ENCODE measurements at places on chromosomes 2 and 18. TPM values are rescaled to one million over a fixed set of nuclear protein-coding genes. Genes with fewer than 3 reads are reported as not detected.

The VIT gene
- 0.15 TPM for polyA plus RNA-seq

GRCh38 chr2:26299471-26300101 is 46.4 kb upstream of the SELENOI start:
- peak; percentile 92 for DNase-seq

The WNT10A gene
- polyA plus RNA-seq = 1.1 TPM

DNA sequence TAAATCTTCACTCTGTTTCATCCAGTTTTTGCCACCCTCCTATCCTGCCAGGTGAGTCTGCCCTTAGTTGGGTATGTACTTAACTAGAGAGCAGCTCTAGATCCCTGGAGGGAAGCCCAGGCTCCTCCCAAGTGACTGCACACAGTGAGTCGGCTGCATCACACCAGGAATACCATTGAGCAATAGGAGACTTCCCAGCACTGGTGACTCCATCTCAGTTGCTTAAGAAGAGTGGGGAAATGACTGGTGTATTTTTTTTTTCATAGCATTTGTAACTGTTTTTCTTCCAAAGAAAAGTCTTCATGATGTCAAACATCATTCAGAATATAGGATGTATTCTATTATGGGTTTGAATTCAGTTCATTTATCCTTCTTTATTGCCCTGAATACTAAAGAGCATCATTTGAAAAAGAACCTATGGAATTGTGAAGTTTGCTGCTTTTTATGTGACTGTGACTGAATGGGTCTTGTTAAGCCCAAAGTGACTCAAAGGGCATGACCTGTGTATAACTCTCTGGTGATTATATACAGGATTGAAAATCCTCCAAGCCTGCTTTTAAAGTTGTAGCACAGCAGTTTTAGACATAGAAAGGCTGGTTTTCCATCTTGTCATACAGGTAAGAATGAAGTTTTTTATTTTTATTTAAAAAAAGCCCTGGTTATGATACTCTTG is 84.3 kb downstream of the MAP3K20 start:
- no peak for DNase-seq

DNA sequence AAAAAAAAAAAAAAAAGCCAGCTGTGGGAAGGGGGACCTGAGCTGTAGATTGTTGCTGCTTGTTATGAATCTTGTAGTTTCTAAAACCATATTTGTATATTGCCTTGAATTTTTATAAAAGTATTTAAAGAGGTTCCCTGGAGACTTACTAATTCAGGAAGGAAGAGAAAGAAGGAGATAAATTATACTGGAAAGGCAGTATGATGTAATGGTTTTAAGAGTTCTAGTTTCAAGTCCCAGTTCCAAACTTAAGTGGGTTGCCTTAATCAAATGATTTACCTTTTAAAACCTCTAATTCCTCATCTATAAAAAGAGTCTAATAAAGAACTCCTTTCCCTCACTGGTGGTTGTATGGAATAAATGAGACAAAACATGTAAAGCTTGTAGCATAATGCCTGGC is 62.2 kb downstream of the PTRHD1 start:
- DNase-seq = no peak

GRCh38 chr18:34631093-34631966 is 78.8 kb upstream of the DTNA start:
- DNase-seq = no peak

DNA sequence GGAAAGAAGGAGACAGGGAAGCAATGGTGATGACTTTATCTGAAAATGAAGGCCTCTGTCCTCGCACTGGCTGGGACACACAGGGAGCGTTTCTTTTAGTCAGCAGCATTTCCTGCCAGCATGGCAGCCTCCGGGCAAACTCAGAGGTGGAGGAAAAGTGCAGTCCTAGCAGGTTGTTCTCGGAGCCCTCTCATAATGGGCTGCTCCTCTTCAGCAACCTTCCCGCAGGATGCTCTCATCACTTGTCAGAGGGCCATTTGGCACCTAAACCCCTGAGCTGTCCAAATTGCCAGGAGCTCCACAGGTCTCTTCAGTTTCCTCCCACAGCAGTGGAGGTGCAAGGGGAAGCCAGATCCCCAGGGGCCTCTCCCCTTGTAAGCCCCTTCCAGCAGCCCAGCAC is 6.2 kb downstream of the STK39 start:
- DNase-seq = no peak

DNA sequence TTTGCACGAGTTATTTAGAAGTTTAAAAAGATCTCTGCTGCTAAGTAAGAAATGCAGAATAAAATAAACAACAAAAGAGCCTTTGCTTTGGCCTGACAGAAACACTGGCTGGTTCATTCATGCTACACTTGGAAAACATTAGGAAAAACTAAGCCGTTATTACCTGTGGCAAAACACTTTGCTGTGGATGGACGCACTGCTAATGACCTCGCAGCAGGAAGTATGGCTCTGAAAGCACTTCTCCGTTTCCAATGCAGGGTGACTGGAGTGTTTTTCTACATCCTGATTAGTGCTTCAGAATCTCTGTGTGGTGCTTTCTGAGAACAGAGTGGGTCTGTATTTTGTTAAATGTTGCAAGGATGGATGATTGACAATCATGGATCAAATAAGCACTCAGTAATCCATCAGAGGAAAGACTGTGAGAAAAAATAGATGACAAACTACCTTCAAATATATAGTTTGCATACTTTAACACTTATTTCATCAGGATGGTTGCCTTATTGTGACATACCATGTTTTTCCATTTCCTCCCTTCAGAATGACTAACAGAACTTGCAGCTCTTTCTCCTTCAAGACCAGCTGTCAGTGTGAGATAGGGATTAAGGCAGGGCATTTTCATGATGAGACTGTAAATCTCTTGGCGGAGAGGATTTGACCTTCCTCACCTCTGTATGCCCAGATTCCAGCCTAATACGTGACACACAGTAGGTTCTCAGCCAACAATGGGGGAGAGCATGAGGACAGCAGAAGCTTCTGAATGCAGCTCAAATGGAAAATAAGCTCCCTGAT is 38.0 kb downstream of the LINC00305 start:
- DNase-seq = no peak

The IL36RN gene
- polyA plus RNA-seq = not detected

- no peak for DNase-seq
These were observed 57.9 kb downstream of the SPIRE1 start for GRCh38 chr18:12599966-12600365.

DNA sequence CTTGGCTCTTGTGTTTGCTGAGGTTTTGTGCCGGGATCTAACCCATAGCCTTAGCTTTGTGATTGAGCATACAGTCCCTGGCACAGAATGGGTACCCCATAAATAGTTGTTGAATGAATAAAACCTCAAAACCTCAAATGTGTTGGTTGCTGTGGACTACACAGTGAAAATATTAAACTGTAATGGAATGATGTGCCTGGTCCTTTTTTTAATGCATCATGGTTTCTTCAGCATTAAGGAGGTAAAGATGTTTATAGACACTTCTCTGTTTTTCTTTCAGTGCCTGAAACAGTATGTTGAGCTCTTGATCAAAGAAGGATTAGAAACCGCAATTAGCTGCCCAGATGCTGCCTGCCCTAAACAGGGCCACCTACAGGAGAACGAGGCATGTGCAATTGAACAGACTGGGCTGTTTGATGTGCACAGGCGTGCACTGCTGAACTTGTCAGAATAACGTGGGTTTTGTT is 97.0 kb downstream of the RNF144A start:
- DNase-seq = no peak

GRCh38 chr2:231422056-231422455 is 26.5 kb downstream of the B3GNT7 start:
- DNase-seq = no peak

The CEP192 gene
- polyA plus RNA-seq = 4.9 TPM

DNA sequence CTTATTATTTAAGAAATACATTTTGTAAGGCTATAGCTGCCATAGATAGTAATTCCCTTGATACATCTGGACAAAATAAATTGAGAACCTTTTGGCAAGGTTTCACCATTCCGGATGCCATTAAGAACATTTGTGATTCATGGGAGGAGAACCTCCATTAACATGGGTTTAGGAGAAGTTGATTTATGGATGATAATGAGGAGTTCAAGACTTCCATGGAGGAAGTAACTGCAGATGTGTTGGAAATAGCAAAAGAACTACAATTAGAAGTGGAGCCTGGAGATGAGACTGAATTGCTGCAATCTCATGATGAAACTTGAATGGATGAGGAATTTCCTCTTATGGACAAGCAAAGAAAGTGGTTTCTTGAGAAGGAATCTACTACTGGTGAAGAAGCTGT is 17.3 kb downstream of the PHLPP1 start:
- no peak for DNase-seq

DNA sequence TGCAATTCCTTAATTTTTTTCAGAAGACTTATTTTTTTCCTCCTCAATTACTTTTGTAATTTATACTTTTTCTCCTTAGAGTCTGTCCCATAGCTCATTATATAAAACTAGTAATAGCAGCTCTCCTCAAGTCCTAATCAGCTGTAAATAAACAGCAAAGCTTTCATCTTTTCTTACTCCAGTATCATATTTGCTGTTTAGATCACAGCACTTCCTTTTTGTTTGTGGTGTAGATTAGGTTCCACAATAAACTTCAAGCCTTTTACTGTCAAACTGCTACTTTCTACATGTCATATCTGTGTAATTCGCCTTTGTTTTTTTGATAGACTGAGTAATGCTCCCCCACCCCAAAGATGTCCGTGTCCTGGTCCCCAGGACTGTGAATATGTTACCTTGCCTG is 25.5 kb downstream of the GCG start:
- no peak for DNase-seq

- DNase-seq = peak; percentile 76
These were observed 36.8 kb downstream of the KCTD1 start for GRCh38 chr18:26511339-26512071.

DNA sequence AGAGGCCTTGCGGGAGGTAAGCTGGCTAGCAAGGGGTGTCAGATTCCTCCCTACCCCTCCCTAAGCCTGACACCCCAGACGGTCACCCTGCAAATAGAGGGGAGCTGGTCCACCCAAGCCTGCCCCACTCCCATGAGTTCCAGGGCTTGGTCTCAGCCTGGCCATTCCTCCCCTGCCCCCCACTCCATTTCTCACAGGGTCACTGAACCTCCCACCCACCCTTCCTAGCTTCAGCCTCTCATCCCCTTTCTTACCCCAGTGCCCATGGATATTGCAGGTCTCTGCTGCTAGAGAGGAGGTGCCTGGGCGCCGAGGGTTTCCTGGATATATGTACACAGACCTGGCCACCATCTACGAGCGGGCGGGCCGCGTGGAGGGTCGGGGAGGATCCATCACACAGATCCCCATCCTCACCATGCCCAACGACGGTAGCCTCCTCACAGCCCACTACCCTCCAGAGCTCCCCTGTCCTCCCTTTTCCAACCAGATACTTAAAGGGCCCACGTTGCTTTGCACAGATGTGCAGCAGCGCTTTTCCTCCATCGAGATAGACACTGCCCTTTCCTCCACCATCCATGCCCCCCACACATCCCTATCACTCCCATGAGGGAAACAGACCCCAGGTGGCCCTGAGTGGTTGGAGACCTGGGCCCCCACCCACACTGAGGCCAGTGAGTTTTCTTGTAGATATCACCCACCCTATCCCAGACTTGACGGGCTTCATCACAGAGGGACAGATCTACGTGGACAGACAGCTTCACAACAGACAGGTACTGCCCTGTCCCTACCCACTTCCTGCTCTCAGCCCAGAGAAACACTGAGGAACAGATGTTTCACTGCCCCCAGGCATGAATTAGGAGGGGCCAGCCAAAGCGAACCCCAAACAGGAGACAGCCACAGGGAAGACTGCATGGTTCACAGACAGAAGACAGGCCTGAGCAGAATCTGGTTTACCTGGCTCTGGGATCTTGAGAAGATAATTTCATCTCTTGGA is 15.2 kb upstream of the ANKRD53 start:
- no peak for DNase-seq

The ZNF804A gene
- 1.2 TPM for polyA plus RNA-seq

DNA sequence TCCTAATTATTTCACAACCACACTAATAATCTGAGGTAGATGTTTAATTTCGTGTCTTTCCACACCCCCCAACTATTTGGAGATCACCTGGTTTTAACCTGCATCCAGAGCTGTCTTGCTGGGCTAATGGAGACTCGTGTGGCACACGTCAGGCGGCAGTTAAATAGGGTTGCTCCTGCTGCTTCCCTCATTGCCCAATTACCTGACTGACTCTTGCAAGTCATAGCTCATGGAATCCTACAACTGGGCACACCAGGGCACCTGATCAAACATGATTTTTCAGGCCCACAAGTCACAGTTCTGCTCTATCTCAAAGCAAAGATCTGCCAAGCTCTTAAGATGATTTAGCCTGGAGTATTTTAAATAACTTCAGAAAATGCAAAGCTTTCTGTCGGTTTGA is 1430.4 kb upstream of the ACVR2A start:
- no peak for DNase-seq

DNA sequence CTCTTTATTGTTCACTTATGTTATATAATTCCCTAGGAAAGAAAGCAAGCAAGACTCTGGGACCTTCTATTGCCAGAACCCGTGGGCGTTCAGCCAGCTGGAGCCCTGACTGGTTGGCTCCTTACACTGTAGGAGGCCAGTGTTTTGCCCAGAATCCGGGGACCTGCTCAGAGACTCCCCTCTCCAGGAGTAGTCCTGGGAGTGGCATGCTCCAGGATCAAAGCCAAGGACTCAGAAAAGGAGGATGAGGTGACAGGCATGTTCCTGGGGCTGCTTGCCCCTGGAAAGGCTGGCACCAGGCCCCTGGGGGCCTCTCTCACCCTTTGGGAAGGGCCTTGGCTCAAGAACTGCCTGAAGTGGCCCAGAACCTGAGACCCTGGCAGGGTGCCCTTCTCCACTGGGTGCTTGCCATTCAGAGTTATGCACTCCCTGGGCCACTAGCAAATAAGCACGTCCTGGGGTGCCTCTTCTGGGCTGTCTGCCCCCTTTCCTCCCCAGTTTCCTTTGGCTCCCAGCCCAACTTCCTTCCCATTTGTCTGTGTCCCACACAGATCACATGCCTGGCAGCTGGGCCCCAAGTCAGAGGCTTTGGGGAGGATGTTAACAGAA is 19.6 kb upstream of the KIF3C start:
- no peak for DNase-seq

- no peak for DNase-seq
These were observed 449.1 kb downstream of the TGIF1 start for GRCh38 chr18:3898861-3899613.

The NAGK gene
- 102 TPM for polyA plus RNA-seq

DNA sequence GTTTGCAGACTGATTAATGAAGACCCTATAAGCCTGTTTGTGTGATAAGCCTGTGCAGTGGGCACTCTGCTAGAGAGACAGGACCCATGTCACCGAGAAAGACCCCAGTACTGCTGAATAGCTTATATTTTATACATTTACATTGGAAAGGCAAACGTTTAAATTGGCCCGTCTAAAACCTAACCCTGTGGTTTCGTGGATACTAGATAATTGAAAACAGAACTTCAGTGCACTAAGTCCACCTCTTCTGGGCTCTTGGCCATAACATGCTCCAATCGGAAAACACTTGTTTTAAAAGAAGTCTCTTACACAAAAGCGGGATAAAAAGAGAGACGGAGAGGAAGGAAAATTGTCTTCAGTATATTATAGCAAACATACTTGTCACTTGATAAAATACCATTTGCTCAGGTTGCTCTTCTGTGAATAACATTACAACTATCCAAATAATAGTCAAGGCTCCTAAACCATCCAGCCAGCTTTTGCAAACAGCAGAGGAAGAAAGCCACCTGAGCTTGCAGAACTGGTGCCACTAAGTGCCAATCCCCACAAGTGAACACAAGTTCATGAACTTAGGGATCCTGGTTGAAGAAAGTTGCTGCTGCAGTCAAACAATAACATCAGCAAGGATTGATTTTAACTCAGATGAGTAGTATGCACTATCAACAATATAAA is 218.4 kb upstream of the FN1 start:
- no peak for DNase-seq

- DNase-seq = no peak
These were observed 84.1 kb upstream of the PAPOLG start for GRCh38 chr2:60671966-60672365.

GRCh38 chr2:131520526-131520925 is 7.2 kb upstream of the CCDC74A start:
- DNase-seq = no peak

The CYRIA gene
- polyA plus RNA-seq = 1.0 TPM
